ENCODE measurements at places on chromosomes 16 and 17.

GRCh38 chr16:11360641-11361373 is 15.5 kb downstream of the RMI2 start:
- no peak for DNase-seq

- DNase-seq = peak; percentile 90
Measured at GRCh38 chr17:65163990-65164495, 26.9 kb downstream of the RGS9 start.

DNA sequence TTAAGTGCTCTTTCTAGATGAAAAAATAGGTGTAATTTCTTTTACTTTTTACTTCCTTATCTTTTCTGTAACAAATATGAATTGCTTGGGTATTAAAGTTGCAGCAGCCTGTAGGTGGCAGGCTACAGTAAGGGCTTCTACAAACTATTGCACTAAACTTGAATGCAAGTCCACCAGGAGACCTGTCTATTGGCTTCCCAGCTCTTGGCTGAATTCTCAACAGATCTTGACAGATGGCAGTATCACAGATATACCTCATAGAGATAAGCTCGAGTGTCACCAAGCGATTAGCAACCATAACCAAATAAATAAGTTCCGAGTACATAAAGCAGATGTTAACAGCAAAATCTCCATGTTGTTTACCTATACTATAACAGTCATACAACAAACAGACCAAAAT is 5.9 kb downstream of the BBS2 start:
- peak; percentile 65 for DNase-seq

DNA sequence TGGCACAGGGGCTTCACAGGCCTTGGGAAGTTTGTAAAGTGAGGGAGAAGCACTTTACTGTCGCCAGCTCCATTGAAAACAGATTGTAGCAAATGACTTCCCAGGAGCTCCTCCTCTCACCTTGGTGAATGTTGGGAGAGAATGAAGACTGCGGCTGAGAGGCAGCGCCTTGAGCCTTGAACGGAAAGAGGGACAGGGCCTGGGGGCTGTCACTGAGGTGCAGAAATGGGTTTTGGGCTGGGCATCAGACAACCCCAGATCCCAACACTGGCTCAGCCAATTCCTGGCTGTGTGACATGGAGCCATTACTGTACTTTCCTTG is 603 bp upstream of the MRTFB start:
- no peak for DNase-seq

DNA sequence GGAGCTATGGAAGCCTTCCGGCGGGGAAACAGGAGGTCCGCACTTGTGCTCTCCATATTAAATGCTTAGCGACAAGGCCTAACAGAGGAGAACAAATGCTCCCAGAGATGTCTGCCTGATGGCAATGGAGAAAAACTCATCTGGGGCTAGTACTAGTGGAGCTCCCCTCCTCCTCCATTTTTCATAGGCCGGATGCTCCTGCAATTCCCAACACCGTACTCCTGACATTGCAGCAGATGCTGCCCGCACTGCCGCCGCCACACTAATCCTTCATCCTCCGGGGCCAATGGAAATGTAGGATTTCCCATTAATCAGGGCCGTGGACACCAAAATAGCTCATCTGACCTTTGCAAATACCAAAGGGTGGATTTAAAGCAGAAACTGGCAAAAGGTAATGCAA is 27.5 kb downstream of the TOM1L2 start:
- no peak for DNase-seq

- no peak for DNase-seq
Measured at GRCh38 chr16:67346341-67346740, 19.7 kb downstream of the LRRC36 start.

DNA sequence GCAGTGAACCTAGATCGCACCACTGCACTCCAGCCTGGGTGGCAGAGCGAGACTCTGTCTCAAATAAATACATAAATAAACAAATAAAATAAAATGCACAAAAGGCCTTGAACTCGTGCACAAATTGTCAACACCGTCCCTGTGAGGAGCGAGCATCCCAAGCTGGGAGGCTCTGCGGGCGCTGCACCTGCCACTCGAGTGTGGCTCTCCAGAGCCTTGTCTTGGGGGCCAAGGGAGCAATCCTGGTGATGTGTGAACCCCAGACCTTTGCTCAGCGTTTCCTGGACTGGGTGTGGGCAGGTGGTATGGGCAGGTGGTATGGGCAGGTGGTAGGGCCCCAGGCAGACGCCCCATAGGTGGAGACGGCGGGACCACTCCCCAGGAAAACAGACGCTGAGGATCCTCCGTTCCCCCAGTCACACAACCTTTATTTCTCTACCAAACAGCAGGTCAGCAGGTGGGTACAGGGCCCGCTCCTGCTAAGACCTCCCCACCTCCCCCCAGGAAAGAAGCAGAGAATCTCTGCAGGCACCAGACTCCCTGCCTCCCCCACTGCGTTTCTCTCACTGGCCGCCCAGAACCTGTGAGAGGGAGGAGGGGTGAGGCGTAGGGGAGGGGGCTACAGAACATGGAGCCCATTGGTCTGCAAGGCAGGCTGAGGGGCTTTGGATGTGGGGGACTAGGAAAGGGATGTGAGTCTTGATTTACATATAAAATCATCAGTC is 7.4 kb upstream of the P2RX1 start:
- no peak for DNase-seq

GRCh38 chr17:19410875-19411620 is at the start of gene RNF112:
TSS of gene RNF112 (plus strand) at chr17:19411232. CDS start at chr17:19411409, 177 bp downstream.
- no peak for DNase-seq

- peak; percentile 72 for DNase-seq
Measured at GRCh38 chr17:58587713-58588117, 73.3 kb upstream of the MTMR4 start.

GRCh38 chr16:90077757-90078578 is 837 bp upstream of the PRDM7 start:
- DNase-seq = peak; percentile 58

DNA sequence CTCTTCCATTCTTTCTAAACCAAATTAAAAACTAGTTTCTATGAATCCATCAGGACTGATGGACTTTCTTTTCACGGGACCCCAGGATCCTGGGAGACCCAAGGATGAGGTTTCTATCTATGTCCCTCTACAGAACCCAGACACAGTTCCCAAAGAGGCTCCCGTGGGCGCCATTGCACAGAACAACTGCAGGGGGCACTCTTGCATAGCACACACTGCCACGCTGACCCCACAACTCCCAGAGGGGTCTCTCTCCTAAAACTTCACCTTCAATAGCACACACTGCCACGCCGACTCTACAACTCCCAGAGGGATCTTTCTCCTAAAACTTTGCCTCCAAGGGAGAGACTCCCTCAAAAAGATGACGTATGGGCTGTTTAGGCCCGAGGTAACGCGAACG is 9.0 kb downstream of the ABR start:
- no peak for DNase-seq

GRCh38 chr16:12240036-12240435 is 263.5 kb downstream of the SNX29 start:
- no peak for DNase-seq

- DNase-seq = no peak
Measured at GRCh38 chr17:50800196-50800700, 32.9 kb upstream of the ANKRD40CL start.

- no peak for DNase-seq
Measured at GRCh38 chr16:144797-145252, 6.4 kb upstream of the NPRL3 start.

- no peak for DNase-seq
Measured at GRCh38 chr16:68486502-68487202, 38.3 kb upstream of the SMPD3 start.

Measured in GM12865 (cell line).